ENCODE measurements at places on chromosomes 12 and 14. TPM values are rescaled to one million over a fixed set of nuclear protein-coding genes. Genes with fewer than 3 reads are reported as not detected.

The GPR84 gene
- total RNA-seq = not detected

The PHETA1 gene
- 74.0 TPM for total RNA-seq

The CLEC9A gene
- not detected for total RNA-seq

The KERA gene
- not detected for total RNA-seq

The SMIM41 gene
- not detected for total RNA-seq

The GZMB gene
- total RNA-seq = not detected

The GLIPR1L1 gene
- total RNA-seq = not detected

The SERPINA5 gene
- not detected for total RNA-seq

The GLI1 gene
- 0.56 TPM for total RNA-seq

The FAM222A gene
- 9.1 TPM for total RNA-seq

The PLD4 gene
- 0.10 TPM for total RNA-seq

The ATL1 gene
- 7.4 TPM for total RNA-seq
